ENCODE measurements at places on chromosomes 16 and 17.

GRCh38 chr17:29642171-29642611, 19.5 kb upstream of the CORO6 start:
- no peak for DNase-seq

DNA sequence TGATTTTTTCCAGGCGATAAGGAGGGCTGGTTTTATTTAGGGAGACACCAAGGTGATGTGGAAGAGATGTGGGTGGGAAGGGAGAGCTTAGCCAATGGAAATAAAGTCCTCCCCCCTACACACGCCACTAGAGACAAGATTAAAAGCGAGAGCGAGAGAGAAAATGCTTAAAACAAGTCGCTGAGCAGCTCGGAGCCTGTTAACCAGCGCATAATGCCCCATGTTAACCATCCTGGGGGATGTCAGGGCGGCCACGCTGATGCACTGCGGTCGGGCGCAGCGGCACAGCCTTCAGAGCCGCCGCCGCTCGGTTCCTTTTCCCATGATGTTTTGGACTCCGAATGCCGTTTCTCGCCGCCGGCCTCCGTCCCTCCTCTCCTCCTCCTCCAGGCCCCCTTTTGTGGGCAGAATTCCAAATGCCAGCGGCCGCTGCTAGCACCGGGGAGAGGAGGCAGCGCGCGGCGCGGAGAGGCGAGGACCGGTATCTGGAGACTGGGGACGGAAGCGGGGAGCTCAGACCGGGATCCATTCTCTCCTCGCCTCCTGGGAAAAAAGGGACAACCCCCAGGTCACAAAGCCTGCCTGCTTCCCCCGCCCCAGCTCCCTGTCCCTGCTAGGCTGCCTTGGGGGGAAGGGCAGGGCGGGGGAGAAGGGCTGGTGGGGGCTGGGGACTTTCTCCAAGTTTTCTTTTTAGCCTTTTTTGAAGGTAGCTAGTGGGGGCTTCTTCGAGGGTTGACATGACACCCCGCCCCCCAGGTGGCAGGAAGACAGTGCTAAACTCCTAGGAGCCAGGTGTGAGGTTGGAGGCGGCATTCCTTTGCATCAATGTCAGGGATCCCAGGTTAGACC, 98.1 kb upstream of the CCL2 start:
- DNase-seq: no peak

- DNase-seq: no peak
Measured at GRCh38 chr17:31802502-31802901, 56.5 kb downstream of the COPRS start.

DNA sequence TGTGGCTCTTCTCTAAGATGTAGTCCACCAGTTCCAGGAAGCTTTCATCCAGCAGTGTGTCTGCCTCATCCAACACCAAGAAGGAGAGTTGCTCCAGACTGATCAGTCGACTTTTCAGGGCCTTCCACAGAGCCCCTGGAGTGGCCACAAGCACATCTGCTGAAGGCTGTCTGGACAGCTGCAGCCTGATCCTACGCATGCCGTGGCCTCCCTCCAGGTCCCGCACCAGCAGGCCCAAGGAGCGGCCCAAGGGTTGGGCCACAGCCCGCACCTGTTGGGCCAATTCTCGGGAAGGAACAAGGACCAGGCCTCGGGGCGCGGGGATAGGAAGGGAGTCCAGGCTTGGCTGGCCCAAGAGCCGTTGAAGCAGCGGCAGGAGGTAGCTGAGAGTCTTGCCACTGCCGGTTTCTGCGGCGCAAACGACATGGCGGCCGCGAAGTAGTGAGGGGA, 729 bp downstream of the DDX28 start:
- DNase-seq: no peak

DNA sequence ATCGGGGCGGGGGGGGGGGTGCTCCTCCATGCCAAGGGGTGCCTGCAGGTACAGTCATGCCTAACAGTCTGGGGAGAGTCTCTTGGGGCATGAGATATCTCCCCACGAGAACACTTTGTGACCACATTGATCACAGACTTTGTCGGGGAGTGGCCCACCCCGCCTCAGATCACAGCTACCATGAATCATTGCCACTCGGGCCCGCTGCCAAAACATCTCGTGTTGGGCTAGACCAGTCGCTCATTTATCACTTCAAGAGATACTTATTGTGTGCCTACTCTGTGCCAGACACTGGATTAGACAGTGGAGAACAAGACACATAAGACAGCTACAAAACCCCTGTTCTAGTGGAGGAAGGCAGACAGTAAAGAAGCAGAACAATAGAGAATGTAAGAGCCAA, 72.6 kb downstream of the CLEC16A start:
- DNase-seq: no peak
